ENCODE measurements at places on chromosomes 1 and 21.

DNA sequence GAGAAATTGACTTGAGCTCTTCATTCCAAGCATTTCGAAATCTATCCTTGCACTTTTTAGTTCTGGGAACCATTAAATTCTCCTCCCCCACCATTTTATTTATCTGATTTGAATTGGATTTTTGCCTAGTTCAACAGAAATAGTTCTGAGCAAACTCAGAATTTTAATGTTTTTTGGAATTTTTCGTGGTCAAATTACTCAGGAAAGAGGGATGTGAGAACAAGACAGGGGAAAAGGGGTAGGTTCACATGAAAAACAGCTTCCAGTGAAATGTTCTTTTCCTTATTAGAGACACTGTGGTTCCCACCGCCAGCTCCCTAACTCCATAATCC is 5.7 kb upstream of the ZNF697 start:
- no peak for DNase-seq

GRCh38 chr1:187262731-187263130 is 434.0 kb downstream of the PLA2G4A start:
- DNase-seq = no peak

- DNase-seq = no peak
Measured at GRCh38 chr1:188433425-188433824, 1604.7 kb downstream of the PLA2G4A start.

DNA sequence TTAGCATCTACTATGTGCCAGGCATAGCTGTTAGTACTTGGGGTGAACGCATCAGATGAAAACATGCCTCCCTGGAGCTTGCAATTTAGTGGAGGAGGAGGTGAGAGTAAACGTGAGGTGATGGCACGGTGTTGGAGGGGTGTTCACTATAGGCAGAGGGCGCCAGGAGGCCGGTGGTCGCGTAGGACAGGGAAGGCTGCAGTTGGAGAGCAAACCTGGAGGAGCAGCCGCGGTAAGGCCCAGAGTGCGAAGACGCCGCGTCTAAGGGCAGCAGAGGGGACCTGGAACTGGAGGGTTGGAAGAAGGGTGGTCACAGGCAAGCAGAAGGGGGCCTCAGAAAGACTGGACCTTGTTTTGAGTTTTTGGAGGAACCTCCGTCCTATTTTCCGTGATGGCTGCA is 30.2 kb upstream of the TRIM17 start:
- no peak for DNase-seq

- peak; percentile 82 for DNase-seq
Measured at GRCh38 chr1:207031632-207032264, 808 bp downstream of the C1orf116 start.

DNA sequence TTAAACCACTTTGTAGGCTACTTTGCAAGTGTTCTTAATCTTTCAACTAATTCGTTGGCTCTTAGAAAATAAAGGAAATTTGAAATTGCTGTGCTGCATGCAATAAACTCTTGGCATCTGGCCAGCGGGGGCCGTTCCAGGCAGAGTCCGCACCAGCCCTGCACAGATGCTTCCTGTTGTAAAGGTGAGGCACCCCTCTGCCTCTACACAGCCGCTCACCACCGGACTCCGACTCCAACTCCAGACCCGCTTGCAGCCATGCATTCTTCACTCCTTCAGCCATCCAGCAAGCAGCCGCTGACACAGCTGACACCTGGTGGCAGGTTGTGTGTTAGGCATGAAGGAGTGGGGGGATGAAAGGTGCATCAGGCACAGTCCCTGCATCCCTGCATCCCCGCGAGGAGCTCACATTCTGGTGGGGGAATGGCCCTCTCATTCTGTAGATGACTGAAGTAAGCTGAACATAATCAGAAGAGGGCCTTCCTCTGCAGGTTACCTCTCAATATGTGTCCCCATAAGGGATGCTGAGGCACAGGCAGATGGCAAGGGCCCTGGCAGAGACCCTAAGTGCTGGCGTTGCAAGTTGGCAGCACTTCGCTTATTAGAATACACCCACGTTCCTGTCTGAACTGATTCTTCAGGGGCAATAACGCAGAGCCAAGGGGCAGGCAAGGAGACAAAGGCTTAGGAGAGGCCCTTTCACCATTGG is 56.8 kb downstream of the GLIS1 start:
- DNase-seq = peak; percentile 72

DNA sequence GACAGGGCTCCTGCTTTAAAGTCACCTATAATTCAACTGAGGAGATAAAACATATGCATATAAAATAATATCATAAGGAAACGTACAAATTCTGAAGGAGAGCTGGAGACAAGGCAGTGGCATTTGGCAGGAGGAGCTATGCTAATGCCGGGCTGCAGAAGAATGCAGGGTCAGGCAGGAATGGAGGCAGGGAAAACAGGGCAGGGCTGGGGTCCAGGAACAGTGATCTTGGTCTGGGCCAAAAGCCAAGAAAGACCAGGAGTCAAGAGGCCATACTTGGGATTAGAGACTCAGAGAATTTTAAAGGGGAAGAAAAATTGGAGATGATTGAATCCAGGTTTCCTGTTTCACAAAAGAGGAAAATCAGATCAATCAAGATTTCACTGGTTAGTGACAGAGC is 20.0 kb upstream of the BRDT start:
- DNase-seq = no peak

GRCh38 chr1:115193046-115193828 is 103.9 kb upstream of the TSPAN2 start:
- DNase-seq = no peak

DNA sequence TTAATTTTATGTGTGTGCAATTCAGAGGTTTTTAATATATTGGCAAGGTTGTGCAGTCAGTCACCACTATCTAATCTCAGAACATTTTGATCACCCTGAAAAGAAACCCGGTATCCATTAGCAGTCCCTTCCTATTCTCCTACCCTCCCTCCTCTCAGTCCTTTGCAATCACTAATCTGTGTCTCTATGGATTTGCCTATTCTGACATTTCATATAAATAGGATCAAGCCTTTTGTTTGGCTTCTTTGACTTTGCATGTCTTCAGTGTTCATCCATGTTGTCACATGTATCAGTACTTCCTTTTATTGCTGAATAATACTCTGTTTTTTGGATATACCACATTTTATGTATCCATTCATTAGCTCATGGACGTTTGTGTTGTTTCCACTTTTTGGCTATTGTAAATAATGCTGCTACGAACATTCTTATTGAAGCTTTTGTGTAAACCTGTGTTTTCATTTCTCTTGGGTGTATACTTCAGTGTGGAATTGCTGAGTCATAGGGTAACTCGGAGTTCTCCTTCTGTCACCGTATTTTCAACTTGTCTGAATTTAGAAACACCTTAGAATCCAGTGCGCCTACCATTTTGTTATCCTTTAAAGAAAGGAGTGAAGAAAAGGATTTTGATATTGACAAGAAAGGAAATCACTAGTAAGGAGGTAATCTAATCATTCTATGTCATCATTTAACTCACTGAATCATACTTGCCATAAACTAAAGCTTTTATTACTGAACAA is 3.4 kb downstream of the CEP85 start:
- no peak for DNase-seq

GRCh38 chr1:30037251-30038118 is 685.9 kb downstream of the MATN1 start:
- DNase-seq = no peak

DNA sequence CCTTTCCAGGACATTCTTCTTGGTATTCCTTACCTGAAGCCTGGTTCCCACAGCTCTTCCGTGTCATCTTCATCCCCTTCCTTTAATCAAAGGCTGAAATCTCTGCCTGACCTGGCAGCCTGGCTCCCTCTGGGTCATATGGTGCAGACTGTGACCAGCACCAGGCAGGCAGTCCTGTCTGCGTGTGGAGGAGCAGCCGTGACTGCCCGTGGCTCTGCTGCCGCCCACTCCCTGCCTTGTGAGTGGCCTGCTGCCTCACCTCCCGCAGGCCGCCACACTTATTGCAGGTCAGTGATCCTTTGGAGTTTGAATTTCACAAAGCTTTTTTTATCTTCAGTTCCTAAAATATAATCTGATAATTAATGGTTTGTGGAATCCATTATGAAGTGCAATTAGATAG is 36.2 kb upstream of the EPHA8 start:
- DNase-seq = no peak

DNA sequence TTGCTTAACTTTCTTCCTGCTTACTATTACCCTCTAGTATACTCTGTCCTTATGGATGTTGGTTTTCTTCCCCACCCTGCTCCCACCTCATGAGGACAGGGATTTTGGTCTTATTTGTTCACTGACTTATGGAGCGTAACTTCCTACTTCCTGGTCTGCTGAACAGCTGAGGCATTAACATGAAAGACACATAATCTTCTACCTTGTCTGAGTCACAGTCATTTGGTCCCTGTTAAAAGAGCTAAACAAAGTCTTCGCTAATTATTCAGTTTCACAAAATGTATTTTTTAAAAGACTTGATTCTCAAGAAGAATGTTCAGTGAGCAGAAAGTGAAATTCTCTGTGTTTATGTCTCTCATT is 18.5 kb downstream of the RNASEL start:
- DNase-seq = no peak

- DNase-seq = no peak
Measured at GRCh38 chr1:180579961-180580611, 21.3 kb downstream of the OVAAL start.

DNA sequence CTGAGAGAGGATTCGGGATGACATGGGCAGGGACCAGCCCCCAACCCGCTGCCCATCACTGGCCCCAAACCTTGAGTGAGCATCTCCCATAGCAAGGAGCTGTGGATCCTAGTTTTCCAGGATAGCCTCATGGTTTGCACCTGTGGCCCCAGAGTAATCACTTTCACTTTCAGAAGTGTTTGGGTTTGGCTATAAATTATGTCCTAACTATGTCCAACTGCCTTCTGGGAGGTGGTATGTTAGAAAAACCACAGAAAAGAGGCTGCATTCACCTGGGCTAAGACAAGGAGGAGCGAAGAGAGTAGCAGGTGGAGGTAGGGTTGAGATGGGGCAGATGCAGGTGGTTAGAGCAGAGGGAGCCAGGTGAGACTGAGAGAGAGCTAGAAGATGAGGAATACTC is 19.4 kb upstream of the CLIC6 start:
- DNase-seq = no peak

GRCh38 chr1:166127003-166127402 is 39.8 kb downstream of the FAM78B start:
- no peak for DNase-seq

DNA sequence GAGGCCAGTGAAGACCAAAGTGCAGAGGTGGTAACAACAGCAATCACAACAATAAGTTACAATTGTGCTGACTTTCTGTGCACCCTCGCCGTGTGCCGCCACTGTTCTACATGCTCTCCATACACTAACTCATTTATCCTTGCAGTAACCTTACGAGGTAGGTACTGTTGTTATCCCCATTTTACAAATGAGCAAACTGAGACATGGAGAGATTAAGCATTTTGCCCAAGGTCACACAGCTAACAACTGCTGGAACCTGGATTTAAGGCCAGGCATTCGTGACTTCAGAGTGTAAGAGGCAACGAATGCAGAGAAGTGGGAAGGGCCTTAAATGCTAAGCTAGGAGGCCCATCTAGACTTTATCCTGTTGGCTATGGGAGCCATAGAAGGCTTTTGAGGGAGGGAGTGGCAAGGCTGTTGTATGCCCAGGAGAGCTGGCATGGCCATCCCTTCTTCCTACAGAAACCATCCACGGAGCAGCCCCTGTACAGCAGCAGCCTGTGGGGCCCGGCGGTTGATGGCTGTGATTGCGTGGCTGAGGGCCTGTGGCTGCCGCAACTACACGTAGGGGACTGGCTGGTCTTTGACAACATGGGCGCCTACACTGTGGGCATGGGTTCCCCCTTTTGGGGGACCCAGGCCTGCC is 36.6 kb downstream of the AZIN2 start:
- no peak for DNase-seq

- DNase-seq = no peak
Measured at GRCh38 chr1:22494943-22495579, 43.4 kb downstream of the ZBTB40 start.

GRCh38 chr21:25904044-25904695 is 169.4 kb downstream of the GABPA start:
- DNase-seq = no peak

GRCh38 chr1:233569636-233570035 is 44.3 kb upstream of the KCNK1 start:
- DNase-seq = no peak

- peak; percentile 66 for DNase-seq
Measured at GRCh38 chr1:230568008-230568407, 74.3 kb upstream of the COG2 start.

GRCh38 chr1:53369761-53370160 is 41.9 kb upstream of the LRP8 start:
- DNase-seq = no peak

- DNase-seq = peak; percentile 38
Measured at GRCh38 chr1:179953974-179954492, 577 bp upstream of the CEP350 start.

DNA sequence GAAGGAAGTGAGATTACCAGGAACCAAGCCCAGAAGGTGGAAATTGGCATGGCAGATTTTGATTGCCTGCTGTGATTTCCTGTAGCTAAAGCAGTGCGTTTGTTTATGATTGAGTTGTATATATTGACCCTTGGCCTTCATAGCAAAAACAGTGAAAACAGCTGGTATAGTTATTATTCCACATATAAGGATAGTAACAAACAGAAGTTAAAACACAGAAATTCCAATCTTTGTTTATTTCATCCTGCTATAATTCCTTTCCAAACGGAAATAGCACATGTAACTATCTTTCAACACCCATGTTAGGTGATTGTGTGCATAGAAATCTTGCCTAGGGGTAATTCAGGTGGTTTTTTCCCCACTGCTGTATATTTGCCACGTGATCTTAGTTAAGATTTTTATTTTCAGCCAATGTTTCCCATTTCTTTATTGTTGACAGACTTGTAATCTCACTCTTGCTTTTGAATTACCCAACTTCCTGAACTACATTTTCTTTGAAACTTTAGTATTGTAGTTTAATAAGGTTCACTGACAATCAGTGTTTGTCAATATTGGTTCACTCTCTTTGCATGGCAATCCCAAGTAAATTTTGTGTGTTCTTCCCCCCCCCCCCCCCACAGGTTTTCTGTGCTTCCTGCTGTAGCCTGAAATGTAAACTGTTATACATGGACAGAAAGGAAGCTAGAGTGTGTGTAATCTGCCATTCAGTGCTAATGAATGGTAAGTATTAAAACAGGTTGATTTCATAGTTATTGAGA is 102.7 kb downstream of the CC2D1B start:
- DNase-seq = peak; percentile 13

DNA sequence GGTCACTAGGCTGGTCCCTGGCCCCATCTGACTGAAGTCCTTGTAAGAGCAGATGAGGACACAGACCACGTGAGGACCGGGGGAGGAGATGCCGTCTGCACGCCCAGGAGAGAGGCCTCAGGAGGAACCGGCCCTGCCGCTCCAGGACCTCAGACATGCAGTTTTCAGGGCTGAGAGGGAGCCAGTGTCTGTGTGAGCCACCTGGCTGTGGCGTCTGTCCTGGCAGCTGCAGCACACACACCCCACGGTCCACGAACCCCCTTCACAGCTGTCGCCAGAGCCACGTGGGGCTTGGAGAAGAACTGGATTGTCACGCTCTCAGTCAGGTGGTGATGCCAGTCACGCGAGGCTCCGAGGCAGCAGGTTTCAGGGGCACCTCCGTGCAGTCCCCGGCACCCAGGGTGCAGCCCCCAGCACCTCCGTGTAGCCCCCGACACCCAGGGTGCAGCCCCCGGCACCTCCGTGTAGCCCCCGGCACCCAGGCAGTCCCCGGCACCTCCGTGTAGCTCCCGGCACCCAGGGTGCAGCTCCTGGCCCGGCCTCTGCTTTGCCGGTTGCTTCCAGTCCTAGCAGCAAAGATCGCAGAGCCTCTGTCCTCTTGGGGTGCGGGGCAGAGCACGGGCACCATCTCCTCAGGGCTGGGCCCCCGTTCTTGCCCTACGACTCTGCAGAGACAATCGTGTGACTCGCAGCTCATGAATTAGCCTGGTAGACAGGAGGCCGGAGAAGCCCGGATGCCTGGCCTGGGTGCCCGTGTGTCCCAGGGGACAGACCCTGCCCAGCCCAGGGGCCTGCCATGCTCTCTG is 19.0 kb upstream of the SUMO3 start:
- DNase-seq = peak; percentile 47

Measured in transverse colon (tissue), 4 donors.